Left colon (tissue), 2 donors: ENCODE measurements at places on chromosomes 5 and 9. TPM values are rescaled to one million over a fixed set of nuclear protein-coding genes. Genes with fewer than 3 reads are reported as not detected.

Gene UBE2B
- 59.6 TPM for total RNA-seq

Gene BTNL3
- total RNA-seq, result 130 TPM

Gene PSAT1
- total RNA-seq, result 12.6 TPM

Gene RNF183
- 1.3 TPM for total RNA-seq

Gene SPINK7
- not detected for total RNA-seq

Gene PRUNE2
- total RNA-seq, result 80.5 TPM

Gene SLC6A19
- 72.5 TPM for total RNA-seq

Gene SHLD3
- total RNA-seq, result 3.0 TPM

Gene ATOX1
- 48.7 TPM for total RNA-seq

Gene BOD1
- 23.8 TPM for total RNA-seq

Gene GPR107
- total RNA-seq, result 48.6 TPM

Gene CCL28
- total RNA-seq, result 144 TPM

Gene ADAMTSL1
- 18.9 TPM for total RNA-seq

Gene FOXD4L5
- 0.31 TPM for total RNA-seq
